ENCODE measurements at places on chromosomes 6 and 20. TPM values are rescaled to one million over a fixed set of nuclear protein-coding genes. Genes with fewer than 3 reads are reported as not detected.

Gene CASS4
- total RNA-seq = 0.93 TPM

GRCh38 chr20:2418388-2418787 lies 37.7 kb downstream of the TGM6 start:
- DNase-seq = no peak

GRCh38 chr20:9581509-9581908 lies 67.1 kb downstream of the LAMP5 start:
- DNase-seq = no peak

- DNase-seq = no peak
Measured at GRCh38 chr20:58774667-58775263, 75.9 kb downstream of the GNAS-AS1 start.

- no peak for DNase-seq
Measured at GRCh38 chr20:13878566-13878965, 93.7 kb downstream of the NDUFAF5 start.

- no peak for DNase-seq
Measured at GRCh38 chr20:57262784-57263609, 3.4 kb downstream of the BMP7 start.

- peak; percentile 59 for DNase-seq
Measured at GRCh38 chr20:40339661-40340449, 349.2 kb downstream of the MAFB start.
